ENCODE measurements at places on chromosomes 4 and X.
A peak's percentile ranks its signal among the peaks of the same experiment; 100 is the strongest.

GRCh38 chr4:120963449-120963848, 40.9 kb upstream of the PRDM5 start:
- no peak for DNase-seq

- DNase-seq: no peak
Observed at GRCh38 chrX:73728602-73729001, 165.6 kb downstream of the CHIC1 start.

DNA sequence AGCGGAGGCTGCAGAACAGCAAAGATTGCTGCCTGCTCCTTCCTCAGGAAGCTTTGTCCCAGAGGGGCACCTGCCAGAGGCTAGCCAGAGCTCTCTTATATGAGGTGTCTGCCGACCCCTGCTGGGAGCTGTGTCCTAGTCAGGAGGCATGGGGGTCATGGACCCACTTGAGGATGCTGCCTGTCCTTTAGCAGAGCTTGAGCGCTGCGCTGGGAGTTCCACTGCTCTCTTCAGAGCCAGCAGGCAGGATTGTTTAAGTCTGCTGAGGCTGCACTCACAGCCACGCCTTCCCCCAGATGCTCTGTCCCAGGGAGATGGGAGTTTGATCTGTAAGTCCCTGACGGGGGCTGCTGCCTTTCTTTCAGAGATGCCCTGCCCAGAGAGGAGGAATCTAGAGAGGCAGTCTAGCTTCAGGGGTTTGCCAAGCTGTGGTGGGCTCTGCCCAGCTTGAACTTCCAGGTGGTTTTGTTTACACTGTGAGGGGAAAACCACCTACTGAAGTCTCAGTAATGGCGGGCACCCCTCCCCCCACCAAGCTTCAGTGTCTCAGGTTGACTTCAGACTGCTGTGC, 10.9 kb downstream of the DCK start:
- DNase-seq: peak; percentile 5

DNA sequence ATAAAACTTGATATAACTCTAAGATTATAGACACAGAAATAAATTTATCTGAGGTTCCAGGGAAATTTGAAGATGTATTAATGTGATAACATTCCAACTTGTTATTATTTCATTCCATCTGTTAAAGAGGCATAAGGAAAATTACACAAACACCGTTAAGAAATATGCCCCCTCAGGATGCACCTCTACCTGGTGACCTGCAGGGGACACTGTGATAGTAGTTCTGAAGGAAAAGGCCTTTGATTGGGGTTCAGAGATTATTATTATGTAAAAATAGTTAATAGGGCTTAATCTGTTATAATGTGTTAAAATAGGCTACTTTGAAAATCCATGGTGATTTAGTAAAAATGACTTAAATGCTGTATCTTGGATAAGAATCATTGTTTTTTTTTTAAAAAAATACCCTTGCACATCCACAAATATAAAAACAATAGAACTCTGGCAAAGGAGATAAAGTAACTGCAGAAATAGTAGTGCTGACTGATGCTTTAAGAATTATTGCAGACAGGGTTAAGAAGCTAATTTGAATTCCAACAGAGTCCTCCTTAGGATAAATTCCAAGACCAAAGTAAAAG, 6.1 kb upstream of the ABRAXAS1 start:
- no peak for DNase-seq

- DNase-seq: no peak
Observed at GRCh38 chr4:81510643-81511178, 39.0 kb upstream of the RASGEF1B start.

- DNase-seq: peak; percentile 74
Observed at GRCh38 chr4:137909529-137910309, 332.4 kb downstream of the SLC7A11 start.

GRCh38 chrX:63050225-63050624, 300.9 kb downstream of the SPIN4 start:
- no peak for DNase-seq

DNA sequence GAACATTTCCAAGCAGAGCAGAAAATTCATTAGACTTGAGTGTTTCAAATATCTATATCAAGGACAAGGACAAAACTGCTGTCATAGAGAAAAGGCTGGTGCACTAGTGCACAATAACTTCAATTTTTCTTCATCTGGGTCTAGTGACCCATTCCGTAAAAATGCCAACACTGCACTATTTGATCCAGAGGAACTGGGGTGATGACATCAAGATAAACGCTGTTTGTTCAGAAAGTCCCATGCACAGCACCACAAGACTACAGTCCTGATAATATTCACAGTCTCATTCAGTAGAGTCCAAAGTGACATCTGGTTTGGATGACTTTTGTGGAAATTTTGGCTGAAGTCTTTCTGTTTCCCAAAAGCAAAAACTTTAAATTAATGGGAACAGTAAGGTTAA, 303.5 kb upstream of the GALNT7 start:
- no peak for DNase-seq

DNA sequence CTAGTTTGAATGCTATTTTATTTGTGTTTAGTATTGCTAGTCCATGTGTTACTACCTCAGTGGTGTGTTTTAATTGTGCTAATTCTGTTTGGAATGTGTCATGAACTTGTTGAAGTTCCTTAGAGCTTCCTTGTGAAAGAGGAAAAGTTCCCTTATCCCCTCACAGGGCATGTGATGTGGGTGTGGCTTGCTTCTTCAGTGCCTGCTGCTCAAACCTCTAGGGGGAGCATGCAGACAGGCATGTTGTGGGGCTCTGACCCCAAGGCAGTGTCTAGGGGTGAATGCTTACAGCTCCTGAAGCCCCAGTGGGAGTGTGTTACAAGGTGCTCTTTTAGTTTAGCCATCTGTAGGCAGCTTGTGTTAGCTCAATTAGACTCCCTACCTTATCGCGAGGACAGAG, 86.5 kb downstream of the MAGED4 start:
- no peak for DNase-seq

- DNase-seq: no peak
Observed at GRCh38 chr4:69833251-69833650, 26.7 kb downstream of the SULT1E1 start.

- no peak for DNase-seq
Observed at GRCh38 chr4:157170321-157170720, 50.2 kb upstream of the GRIA2 start.

DNA sequence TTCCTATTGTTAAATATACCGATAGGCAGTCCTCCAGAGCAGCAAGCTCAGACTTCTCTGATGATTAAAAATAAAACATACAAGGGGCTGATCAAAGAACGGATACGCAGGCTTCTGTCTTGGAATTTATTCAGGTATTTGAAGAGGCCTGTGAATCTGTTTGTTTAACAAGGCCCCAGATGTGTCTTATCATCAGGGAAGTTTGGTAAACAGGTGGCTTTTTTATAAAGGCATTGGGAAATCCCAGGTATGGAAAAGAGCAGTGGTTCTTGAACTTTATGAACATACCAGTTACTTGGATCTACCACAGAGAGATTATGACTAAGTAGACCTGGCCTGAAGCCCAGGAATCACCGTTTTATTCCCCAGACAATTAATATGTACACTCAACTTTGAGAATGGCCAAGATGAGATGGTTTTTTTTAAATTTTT, 47.9 kb downstream of the SOWAHB start:
- DNase-seq: no peak

DNA sequence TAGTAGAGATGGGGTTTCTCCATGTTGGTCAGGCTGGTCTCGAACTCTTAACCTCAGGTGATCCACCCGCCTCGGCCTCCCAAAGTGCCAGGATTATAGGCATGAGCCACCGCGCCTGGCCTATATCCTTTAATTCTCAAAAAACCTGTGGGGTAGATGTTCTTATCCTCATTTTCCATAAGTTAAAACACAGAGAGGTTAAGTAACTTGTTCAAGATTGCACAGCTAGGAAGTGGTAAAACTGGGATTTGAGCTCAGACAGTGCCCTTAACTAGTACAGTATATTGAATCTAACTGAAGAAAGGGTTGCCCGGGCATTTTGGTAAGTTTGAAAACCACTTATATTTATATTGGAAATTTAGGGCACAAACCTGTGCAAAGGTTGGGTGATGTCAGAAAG, 116.0 kb downstream of the GLUD2 start:
- DNase-seq: no peak

DNA sequence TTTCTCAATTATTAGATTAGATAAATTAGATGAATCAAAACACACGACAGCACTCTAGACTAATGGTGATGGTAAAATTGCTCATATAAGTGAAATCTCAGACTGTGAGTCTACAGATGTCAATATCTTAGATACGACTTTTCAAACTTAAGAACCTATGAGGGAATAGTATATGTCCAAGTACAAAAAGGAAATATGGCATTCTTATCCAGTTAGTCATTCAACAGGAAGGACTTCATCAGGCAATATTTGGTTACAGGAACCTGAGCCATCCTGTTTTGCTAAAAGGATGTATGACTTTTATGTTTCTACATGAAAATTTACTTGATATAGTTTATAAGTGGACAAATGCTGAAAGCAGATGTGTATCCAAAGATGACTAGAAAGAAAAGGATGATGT, 107.0 kb downstream of the CT47B1 start:
- no peak for DNase-seq

DNA sequence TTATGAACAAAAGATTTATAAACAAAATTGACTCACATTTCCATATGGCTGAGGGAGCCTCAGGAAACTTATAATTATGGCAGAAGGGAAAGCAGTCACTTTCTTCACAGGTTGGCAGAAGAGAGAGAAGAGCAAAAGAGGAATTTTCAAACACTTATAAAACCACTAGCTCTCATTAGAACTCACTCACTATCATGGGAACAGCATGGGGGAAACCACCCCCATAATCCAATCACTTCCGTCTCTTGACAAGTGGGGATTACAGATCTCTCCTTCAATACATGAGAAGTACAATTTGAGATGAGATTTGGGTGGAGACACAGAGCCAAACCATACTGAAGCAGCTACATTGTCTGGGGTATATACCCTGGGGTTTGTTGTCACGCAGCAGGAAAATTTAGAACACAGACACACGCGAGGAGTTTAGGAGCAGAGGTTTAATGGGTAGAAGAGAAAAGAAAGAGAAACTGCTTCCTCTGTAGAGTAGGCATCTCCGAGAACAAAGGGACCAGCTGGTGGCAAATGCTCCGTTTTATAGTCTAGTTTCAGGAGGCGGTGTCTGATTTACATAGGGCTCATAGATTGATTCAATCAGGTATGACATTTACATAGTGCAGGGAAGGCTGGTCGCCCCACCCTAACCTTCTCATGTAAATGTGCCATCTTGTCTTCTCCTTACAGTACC, 2277.7 kb upstream of the AGA start:
- no peak for DNase-seq

GRCh38 chr4:126807132-126807531, 825.6 kb upstream of the INTU start:
- no peak for DNase-seq

DNA sequence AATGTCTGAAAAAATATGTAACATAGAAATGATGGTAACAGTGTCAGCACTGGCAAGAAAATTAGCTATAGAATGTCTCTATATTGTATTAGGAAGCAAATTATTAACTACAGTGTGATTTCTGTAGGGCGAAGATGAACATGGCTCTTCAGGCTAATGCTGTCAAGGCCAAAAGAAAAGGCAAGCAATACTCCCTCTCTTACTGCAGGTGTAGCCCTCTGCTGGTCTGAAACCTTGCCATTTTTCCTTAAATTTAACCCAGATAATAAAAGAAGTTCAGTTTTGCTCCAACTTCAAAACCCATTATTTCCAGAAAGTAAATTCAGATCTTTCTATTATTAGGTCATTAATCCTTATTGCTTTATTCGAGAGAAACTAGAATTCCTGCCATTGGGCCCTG, 215.9 kb downstream of the LRBA start:
- DNase-seq: no peak

DNA sequence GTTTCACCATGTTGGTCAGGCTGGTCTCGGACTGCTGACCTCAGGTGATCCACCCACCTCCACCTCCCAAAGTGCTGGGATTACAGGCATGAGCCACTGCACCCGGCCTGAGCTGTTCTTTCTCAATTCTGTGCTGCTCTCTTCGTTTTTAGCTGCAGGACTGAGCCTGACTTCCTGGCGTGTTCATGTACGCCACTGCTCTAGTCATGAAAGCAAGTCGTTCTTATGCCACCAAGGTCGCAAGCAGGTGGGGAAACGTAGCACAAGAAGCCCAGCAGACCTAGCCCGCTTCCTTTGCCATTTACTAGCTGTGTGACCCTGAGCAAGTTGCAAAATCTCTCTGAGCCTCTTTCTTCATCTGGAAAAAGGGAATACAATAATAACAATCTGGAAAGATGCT, 43.4 kb downstream of the MED28 start:
- DNase-seq: no peak

DNA sequence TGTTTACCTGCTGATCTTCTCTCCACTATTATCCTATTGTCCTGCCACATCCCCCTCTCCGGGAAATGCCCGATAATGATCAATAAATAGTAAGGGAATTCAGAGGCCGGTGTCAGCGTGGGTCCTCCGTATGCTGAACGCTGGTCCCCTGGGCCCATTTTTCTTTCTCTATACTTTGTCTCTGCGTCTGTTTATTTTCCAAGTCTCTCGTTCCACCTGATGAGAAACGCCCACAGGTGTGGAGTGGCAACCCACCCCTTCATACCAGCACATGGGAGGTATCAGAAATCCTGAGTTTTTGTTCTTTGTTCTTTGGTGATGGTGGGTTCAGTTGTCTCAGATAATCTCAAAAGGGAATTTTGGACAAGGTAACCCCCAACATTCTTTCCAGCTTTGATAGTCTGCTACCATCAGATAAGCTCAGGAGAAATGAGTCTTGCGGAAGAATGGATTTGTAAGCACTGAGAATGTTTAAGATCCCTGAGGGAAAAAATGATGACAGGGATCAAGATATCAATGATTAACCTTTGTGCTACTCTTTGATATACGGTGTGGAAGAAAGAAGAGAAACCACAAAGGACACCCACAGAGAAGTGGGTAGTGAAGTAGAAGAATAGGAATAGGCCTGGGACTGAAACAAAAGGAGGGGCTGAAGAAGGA, 117.9 kb downstream of the CEP44 start:
- no peak for DNase-seq

DNA sequence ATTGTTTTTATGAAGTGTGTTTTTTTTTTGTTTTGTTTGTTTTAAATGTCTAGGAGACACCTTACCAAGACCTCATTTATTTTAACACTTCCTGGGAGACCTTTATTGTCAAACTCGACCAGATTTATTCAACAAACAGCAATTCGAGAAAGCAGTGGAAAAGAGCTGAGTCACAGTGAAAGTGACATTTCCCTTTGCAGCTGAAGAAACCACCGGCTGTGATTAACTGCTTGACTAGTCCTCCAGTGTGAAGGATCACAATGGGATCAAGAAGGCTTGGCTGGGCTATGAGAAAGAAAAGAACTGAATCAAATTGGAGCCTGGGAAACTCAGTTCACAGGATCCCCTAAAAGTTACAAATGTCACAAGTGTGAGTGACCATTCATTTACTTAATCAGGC, 11.9 kb upstream of the ADH7 start:
- DNase-seq: no peak

GRCh38 chr4:176321589-176321988, 1.8 kb downstream of the SPCS3 start:
- no peak for DNase-seq

DNA sequence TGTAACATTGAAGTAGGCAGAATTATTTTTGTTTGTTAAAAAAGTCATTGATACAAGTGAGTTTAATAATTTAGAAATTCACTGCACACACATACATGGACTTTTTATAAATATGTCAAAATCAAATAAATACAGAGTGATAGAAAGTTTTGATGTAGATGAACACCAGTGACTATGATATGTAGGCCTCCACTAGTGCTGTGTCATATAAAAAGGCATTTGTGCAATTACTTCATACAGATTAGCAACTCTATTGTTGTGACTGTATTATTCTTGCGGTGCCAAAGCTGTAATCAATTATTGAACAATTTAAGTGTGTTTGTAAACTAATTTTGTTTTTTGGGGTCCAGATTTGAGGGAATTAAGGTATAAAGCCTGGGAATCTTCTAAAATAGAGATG, 366.2 kb upstream of the PITX2 start:
- no peak for DNase-seq
